ENCODE measurements at places on chromosomes 12 and 14. TPM values are rescaled to one million over a fixed set of nuclear protein-coding genes. Genes with fewer than 3 reads are reported as not detected.

The ATG101 gene
- total RNA-seq, result 31.8 TPM

The SMCO3 gene
- 0.68 TPM for total RNA-seq

The LRRC43 gene
- 4.2 TPM for total RNA-seq

The GCN1 gene
- total RNA-seq, result 73.6 TPM

The ZDHHC22 gene
- not detected for total RNA-seq

The ALG10 gene
- total RNA-seq, result 10.0 TPM

The SMIM41 gene
- 4.3 TPM for total RNA-seq

The GZMH gene
- total RNA-seq, result 7.5 TPM

The IL26 gene
- total RNA-seq, result not detected

The TCL1A gene
- not detected for total RNA-seq

The POLE gene
- 28.0 TPM for total RNA-seq

The MMP17 gene
- total RNA-seq, result 2.5 TPM

DNA sequence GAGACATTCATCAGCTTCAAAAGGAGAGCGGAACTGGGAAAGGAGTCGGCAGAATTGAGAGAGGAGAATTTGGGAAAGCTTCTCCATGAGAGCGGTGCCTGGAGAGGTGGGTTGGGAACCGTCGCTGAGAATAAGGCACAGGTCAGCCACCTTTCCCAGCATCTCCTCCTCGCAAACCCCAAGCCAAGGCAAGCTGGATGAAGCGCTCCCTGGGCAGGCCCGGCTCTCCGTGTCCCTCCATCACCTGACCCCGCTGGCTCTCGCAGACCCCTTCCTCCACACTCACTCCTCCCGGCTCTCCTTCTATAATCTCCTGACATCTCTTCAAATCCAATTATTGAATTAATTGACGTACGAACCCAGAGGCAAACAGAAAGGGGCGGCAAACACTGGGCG lies 18.9 kb upstream of the ATP5MC2 start:
- peak overlapping the region; percentile 34 for H3K4me3 ChIP-seq
- DNase-seq, result no peak
- no peaks in the 10 kb centered on the region for H3K36me3 ChIP-seq
- H3K4me1 ChIP-seq, result peaks cover 31% of the 10 kb centered on the region
- peaks cover 75% of the 10 kb centered on the region for H3K27me3 ChIP-seq

GRCh38 chr12:42056130-42056529 lies 88.5 kb downstream of the GXYLT1 start:
- no peaks in the 10 kb centered on the region for H3K27me3 ChIP-seq
- DNase-seq, result no peak
- H3K36me3 ChIP-seq, result no peaks in the 10 kb centered on the region
- no peaks in the 10 kb centered on the region for H3K4me1 ChIP-seq

- no peak overlapping the region for H3K27ac ChIP-seq
- H3K4me1 ChIP-seq, result no peaks in the 10 kb centered on the region
- DNase-seq, result no peak
- H3K4me3 ChIP-seq, result no peak overlapping the region
- H3K36me3 ChIP-seq, result no peaks in the 10 kb centered on the region
Observed at GRCh38 chr12:117792471-117792870, 176.3 kb downstream of the KSR2 start.

DNA sequence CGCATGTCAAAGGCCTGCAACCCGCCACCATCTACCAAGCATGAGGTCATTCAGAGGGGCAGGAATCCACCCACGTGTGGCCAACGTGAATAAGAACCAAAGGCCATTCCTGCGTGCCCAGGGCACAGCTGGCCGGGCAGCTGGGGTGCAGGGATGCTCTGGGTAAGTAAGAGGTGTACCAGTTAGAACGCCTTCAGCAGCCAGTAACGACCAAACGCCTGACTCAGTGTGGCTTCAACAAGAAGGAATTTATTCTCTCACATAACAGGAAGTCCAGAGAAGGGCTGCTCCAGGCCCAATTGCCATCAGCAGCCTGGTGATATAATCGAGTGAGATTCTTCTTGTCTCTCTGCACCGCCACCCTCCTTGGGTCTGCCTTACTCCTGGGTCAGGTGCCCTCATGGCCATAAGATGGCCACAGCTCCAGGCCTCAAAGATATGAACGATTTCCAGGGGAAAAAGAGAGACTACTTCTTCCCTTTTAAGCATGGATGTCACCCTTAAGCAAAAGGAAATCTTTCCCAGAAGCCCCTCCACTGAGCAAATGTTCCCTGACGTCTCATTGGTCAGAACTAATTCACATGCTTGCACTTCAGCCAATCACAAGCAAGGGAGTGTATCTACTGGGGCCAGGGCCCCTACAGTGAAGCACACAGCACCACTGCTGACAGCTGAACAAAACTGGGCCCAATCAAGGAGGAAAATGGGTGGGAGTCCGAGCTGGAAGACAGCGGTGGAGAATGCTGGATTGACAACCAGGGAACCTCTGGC lies 7.3 kb downstream of the TTC7B start:
- no peak overlapping the region for H3K4me3 ChIP-seq
- DNase-seq, result no peak
- no peaks in the 10 kb centered on the region for H3K36me3 ChIP-seq
- H3K27me3 ChIP-seq, result no peaks in the 10 kb centered on the region

DNA sequence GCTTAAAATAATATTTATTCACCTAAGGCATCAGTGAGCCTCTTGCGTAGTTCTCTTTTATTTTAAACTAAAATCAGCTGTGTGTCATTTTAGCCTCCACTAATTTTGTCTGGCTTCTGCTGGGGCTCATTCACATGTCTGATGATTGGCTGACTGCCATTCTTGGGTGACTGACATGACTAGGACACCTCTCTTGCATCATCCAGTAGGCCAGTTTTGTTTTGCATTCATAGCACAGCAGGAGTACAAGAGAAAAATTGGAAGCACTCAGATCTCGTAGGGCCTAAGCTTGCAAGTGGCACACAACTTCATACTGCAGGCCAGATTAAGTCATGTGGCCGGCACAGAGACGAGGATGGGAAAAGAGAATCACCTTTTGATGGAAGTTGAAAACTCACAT lies 1226.5 kb downstream of the GALC start:
- no peak overlapping the region for H3K27ac ChIP-seq
- H3K27me3 ChIP-seq, result no peaks in the 10 kb centered on the region
- no peaks in the 10 kb centered on the region for H3K4me1 ChIP-seq
- no peak overlapping the region for H3K4me3 ChIP-seq
- DNase-seq, result no peak
- no peaks in the 10 kb centered on the region for H3K36me3 ChIP-seq

GRCh38 chr12:52662093-52662917 lies 10.3 kb upstream of the KRT2 start:
- no peak for DNase-seq
- H3K27me3 ChIP-seq, result peaks cover under 1% of the 10 kb centered on the region
- H3K4me3 ChIP-seq, result no peak overlapping the region
- no peak overlapping the region for H3K27ac ChIP-seq
- no peaks in the 10 kb centered on the region for H3K4me1 ChIP-seq

- H3K4me3 ChIP-seq, result no peak overlapping the region
- H3K4me1 ChIP-seq, result no peaks in the 10 kb centered on the region
- no peaks in the 10 kb centered on the region for H3K36me3 ChIP-seq
- no peak overlapping the region for H3K27ac ChIP-seq
- no peaks in the 10 kb centered on the region for H3K27me3 ChIP-seq
- no peak for DNase-seq
Observed at GRCh38 chr14:101174522-101174838, 271.0 kb upstream of the RTL1 start.

GRCh38 chr14:102923201-102923924 lies 900 bp downstream of the AMN start:
- H3K36me3 ChIP-seq, result no peaks in the 10 kb centered on the region
- peaks cover 46% of the 10 kb centered on the region for H3K27me3 ChIP-seq
- no peak overlapping the region for H3K27ac ChIP-seq
- H3K4me1 ChIP-seq, result peaks cover 21% of the 10 kb centered on the region
- peak overlapping the region; percentile 37 for H3K4me3 ChIP-seq

- H3K4me1 ChIP-seq, result peaks cover 29% of the 10 kb centered on the region
- no peak for DNase-seq
- H3K27ac ChIP-seq, result no peak overlapping the region
- no peaks in the 10 kb centered on the region for H3K27me3 ChIP-seq
- no peaks in the 10 kb centered on the region for H3K36me3 ChIP-seq
Observed at GRCh38 chr12:57868221-57868620, 21.7 kb upstream of the CTDSP2 start.

DNA sequence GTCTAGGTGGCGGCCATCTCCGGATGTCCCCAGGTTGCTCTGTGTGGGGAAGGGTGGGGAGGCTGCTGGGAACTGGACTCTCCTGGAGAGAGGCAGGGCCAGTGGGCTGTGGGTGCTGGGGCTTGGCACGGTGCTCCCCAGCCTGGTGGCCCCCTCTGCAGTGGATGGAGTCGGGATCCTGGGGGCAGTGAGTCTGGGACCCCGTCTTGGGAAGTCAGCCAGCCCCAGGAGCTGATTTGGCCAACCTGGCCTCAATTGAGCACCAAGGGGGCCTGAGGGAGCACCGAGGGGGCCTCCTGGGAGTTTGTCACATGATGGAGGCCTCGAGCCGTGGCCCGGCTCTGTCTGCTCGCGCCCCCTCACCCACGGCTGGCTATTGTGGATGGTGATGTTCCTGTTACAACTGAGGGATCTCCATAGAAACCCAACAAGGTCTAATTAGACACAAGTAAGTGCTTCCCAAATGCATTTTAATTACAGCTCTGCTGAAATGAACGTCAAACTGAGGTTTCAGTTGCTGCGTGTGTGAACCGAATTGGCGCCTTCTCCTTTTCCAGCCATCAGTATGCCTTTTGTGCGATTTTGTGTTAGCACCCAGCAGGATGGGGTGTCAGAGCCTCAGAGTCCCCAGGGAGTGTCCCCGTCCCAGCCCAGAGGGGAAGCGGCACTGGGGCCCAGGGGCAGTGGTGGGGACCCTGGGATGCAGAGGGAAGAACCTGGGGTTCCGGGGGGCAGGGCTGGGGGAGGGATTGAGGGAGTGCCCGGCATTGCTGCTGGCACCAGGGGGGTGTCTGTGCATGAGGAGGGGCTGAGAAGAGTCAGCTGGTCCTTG lies 71.8 kb downstream of the KIF26A start:
- H3K27ac ChIP-seq, result no peak overlapping the region
- no peaks in the 10 kb centered on the region for H3K36me3 ChIP-seq
- no peaks in the 10 kb centered on the region for H3K4me1 ChIP-seq

DNA sequence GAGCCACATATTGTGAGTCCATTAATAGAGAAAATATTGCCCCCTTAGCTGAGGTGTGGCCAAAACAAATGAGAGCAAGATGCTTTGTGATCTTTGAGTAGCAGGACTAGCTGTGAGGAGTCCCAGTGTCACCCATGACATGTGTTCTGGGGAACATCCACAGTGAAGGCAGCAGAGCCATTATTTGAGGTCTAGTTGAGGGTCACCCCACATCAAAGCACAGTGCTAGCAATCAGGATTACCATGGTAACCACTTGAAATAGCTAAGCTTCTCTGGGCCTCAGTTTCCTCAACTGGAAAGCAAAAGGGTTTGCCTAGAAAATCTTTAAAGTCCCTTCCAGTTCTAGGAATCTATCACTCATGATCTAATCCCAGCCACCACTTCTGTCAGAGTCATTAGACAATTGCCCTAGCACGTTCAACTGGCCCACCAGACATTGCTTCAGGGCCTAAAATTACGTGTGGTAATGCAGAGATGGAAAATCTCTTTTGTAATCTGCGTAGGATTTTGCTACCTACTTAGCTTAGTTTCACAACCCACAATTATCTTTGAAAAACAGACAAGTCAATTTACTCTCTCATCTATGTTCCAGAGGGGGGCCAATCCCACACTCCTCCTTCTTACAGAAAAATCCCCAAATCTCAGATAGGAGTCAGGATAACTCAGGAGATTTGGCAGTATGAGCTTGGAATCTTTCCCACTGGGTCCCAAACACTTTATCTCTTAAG lies 251.2 kb upstream of the EGLN3 start:
- no peak overlapping the region for H3K4me3 ChIP-seq
- no peaks in the 10 kb centered on the region for H3K4me1 ChIP-seq
- no peaks in the 10 kb centered on the region for H3K36me3 ChIP-seq
- no peak for DNase-seq
- H3K27ac ChIP-seq, result no peak overlapping the region

GRCh38 chr14:91223028-91223783 lies 21.3 kb downstream of the GPR68 start:
- peaks cover 71% of the 10 kb centered on the region for H3K4me1 ChIP-seq
- no peak overlapping the region for H3K4me3 ChIP-seq
- DNase-seq, result no peak
- peaks cover 29% of the 10 kb centered on the region for H3K36me3 ChIP-seq

DNA sequence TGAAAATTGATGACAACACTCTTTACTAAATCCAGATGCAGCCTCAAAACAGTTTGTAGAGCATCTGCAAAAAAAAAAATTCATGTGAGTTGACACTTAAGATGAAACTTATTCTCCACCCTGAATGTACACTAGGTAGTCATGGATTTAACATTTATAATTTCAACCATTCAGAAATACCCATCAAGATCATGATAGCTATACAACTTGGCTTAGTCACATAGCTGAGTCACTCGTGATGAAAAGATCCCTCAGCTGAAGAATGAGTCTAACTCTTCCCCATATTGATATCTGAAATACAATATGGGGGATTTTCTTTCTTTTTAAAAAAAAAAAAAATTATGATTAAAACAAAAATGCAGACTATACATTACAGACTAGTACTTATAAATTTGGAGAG lies 104.8 kb upstream of the PLEKHG7 start:
- DNase-seq, result no peak
- no peak overlapping the region for H3K4me3 ChIP-seq
- H3K27me3 ChIP-seq, result no peaks in the 10 kb centered on the region
- no peaks in the 10 kb centered on the region for H3K4me1 ChIP-seq
- no peak overlapping the region for H3K27ac ChIP-seq

GRCh38 chr12:13250416-13250815 lies 53.9 kb downstream of the EMP1 start:
- no peak for DNase-seq
- H3K36me3 ChIP-seq, result no peaks in the 10 kb centered on the region
- H3K4me3 ChIP-seq, result no peak overlapping the region
- H3K27ac ChIP-seq, result no peak overlapping the region

Data from lower lobe of right lung (tissue), 2 donors.